Liver (tissue), 10 donors: ENCODE measurements at places on chromosomes 16 and 17.

GRCh38 chr16:19876501-19877059, 8.1 kb downstream of the GPRC5B start:
- DNase-seq = no peak

GRCh38 chr16:7289299-7289698, 43.3 kb upstream of the RBFOX1 start:
- no peak for DNase-seq

DNA sequence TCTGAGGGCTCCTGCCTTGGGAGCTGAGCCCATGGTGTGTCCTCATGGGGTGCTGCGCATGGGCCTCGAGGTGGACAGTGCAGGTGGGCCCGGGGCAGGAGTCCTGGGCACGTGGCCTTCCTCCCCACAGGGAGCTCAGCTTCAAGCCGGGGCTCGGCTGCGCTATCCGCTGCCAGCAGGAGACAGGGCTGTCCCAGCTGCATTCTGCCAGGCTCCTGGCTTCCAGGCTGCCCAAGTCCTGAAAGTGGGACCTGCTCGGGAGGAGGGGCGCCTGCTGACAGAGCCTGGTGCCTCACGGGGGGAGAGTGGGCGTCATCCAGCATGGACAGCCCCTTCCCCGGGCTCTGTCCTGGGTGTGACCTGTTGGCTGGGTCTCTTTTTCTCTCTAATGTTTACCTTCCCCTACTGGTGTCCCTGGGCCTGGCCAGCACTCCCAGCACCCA, 7.1 kb downstream of the TRAF7 start:
- DNase-seq = no peak

- no peak for DNase-seq
Measured at GRCh38 chr16:14510939-14511799, 118.9 kb downstream of the PARN start.

DNA sequence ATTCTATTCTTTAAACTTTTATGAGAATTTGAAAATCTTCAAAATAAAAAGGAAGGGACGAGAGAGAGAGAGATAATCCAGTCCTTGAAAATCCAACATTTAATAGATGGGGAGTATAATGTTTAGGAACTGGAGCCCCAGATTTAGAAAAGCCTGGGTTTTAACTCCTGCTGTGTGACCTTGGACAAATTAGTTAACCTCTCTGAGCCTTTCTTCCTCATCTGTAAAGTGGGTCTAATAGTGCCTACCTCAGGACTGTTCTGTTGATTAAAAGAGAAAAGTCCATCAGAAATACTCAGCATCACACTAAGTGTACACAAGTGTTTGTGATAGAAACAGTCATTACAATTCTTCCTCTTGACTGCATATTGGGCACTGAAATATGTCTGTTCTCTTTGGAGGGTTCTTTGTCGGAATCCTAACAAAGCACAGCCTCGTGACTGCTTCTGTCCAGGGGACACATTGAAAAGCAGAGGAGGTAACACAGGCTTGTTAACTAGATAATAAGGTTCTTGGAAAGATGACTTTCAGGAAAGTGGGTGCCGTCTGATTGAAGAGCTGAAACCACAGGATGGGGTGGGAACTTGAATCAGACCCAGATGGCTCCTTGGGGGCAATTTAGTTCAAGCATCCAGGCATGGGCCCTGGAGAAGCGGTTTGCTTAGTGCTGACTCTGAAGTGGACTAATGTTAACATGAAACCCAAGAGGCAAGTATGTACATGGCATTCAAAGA, 128.2 kb downstream of the CLEC16A start:
- DNase-seq = no peak
